GM03348 (cell line): ENCODE measurements at places on chromosomes 4 and X.

DNA sequence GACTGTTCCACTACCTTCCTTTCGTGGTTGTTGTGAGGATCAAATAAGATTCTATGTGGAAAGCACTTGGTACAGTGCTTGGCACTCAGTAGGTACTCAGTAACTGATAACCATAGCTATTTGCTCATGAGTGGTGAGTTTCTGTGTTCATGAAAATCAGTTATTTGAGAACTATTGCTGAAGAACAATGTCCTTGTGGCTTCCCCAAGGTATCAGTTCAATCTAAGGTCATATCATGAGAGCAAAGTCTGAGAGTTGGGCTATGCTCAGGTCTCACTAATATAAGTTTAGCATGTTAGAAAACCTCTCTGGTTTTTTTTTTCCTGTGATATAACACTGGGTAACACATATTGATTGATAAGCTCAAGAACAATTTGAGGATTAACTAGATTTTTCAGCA is 147.8 kb downstream of the GRIA3 start:
- no peak for DNase-seq

- no peak for DNase-seq
These were observed 480.4 kb downstream of the ACTRT1 start for GRCh38 chrX:127571834-127572233.

DNA sequence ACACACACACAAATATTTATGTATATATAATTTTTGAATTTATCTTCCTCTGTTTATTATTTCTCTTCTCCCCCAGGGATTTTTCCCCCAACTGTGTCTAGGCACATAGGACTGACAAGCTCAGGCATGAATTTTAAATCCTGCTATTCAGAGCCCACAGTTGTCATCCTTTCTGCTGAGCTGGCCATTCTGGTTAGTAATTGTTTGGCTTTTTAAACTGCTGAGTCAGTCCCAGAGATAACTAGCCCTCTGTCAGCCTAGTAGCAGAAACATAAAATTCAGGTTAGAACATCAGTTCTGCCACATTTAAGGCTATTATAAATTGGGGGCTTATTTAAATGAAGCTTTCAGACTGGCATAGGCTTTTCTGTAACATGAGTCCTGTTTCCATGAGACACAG is 151.7 kb upstream of the MAOA start:
- DNase-seq, result no peak

DNA sequence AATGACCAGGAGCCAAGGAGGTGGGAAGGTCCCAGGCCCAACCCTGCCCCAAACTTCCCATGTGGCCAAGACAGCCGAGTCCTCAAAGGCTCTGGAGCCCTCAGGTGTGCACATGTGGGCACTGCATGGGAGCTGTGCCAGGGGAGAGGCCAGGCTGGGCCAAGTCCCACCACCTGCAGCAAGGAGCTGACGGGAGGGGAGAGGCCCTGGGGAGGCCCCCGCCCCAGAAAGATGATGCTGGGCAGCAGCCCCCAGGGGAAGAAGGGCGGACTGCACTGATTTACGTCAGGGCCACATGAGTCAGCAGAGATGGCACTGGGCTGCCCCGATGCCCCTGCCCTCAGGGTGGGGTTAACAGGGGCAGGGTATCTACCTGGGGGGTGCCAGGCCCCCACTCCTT is 1.4 kb downstream of the L1CAM start:
- DNase-seq, result no peak

DNA sequence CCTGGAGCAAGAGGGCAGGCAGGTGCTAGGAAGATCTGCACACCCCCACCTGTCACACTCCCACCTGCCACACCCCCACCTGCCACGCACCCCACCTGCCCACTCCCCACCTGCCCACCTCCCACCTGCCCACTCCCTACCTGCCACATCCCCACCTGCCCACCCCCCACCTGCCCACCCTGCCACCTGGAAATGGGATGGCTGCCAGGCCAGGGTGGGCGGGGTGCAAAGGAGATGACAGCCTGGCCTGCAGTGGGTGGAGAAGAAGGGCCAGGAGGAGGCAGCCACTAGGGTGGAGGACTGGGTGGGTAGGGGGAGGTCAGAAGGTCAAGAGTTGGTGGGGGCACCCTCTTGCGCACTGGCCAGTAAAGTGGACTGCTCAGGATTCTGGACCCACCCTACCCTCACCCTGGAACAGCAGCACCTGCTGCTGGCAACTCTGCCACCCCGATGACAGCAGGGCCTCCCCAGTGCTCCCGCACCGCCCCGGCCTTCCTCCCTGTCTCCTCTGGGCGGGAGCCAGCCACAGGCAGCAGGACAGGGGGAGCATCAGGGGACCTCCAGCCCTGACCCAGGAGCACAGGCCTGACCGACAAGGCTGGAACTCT is 66.8 kb upstream of the NKX1-1 start:
- no peak for DNase-seq

DNA sequence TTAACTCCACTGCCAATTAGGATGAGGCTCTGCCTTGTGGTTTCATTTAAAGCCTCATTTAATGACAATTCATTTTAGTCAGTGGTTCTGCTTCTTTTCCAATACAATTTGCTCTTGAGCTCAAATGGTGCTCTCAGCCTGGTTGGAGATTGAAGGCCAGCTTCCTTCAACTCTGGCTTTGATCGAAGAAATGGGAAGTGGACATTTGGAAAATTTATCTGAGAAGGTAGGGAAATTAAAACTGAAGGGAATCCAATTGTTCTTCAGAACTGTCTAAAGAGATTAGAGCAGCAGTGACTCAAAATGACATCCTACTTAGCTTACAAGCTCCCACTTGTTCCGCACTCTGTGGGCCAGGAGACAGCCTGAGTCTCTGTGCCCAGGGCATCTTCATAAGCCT is 206.8 kb downstream of the SMARCA1 start:
- DNase-seq, result no peak

GRCh38 chr4:24730256-24731001 is 64.9 kb upstream of the SOD3 start:
- DNase-seq, result peak; percentile 89

- peak; percentile 7 for DNase-seq
These were observed 1240.7 kb downstream of the C4orf33 start for GRCh38 chr4:130336585-130337217.
